Activated B cell treated with CpG ODN at 0.5 μM for 24 hours (primary cell): ENCODE measurements at places on chromosomes 6 and 20.

DNA sequence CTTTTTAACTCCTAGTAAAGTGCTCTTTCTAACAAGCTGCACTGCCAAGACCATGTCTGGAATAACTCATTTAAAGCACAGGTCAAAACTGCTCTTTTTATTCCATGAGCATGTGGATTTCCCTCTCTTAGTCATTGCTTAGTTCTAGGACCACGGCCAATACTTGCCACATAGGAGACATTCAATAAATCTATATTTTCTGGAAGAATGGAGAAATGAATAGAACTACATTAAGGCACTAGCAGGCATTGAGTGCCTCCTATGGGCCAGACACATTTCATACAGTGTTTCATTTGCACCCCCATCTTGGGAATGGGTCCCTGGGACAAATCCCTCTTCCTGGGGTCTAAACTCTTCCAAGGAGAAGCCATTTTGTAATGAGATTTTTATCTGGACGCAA is 552.8 kb upstream of the CITED2 start:
- DNase-seq: no peak

DNA sequence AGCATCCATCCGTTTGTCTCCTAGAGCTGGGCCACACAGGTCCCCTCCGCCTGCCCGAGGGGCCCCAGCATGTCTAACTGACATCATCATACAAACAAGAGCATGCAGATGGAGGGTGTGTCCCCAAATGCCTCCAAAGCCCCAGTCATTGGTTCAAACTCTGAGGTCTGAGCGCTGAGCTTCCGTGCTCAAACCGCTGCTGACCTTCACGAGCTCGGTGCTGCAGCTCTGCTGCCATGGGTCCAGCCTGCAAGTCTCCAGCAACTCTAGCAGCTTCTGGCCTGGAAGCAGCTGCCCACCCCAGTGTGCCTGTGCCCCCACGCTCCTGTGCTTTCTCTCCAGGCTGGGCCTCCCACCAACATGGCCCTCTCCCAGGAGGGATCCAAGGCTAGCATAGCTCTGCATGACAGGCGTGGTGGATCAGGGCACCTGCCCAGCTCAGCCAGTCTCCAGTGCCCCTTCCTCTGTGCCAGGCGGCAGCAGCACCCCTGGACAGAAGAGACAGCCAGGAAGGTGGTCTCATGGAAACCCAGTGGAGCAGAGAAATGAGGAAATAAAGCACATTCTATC is 131.6 kb upstream of the PMEPA1 start:
- DNase-seq: no peak

DNA sequence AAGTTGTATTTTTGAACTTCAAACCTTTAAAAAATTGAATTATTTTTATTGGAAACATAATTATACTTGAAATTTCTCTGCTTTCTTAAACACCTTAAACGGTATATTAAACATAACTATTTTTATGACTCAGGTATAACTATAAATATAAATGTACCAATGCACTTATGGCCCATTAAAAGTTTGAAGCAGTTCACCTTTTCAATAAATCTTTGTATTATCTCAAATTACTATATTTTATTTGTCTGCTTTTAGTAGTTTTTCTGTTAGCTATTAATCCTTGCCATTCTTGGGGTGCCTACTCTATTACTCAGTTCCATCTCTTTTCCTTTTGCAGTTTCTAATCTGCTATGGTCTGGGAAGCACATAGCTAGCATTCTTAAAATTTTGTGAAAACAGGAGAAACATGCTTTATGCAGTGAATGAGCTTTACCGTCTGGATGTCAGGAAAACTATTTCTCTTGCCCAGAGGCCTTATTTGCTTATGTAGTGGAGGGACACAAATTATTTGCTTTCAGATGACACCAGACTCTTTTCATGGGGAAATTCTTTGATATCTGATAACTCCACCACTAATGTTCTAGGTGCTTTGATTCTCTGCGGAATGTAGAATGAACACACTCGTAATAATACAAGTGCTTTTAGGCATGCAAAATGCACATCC is 378.9 kb upstream of the CITED2 start:
- no peak for DNase-seq

DNA sequence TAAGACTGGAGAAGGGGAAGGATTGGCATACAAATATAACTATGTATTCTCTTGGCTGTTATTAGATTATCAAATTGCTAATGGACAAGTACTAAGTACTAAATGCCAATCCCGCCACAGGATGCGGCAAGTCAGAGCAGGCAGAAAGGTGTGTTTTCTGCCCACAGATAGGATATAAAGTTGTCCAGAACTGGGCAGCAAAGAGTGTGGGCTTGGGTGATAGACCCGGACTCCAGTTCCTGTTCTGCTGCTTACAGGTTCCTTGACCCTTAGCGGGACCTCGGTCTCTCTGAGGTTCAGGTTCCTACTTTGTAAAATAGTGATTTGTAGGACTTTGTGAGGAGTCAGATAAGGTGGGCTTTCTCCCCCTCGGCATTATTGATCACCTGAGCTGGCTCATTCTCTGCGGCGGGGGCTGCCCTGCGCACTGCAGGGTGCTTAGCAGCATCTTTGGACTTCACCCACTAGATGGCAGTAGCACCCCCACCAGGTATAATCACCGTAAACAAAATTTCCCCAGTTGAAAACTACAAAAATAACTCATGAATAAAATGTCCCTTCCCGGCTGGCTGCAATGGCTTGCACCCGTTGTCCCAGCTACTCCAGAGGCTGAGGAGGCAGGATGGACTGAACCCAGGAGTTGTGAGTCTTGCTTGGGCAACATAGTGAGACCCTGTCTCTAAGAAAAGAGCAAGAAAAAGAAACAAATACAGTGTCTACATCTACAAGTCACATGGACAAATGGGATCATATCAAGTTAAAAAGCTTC is 193.1 kb downstream of the DOK5 start:
- DNase-seq: no peak

DNA sequence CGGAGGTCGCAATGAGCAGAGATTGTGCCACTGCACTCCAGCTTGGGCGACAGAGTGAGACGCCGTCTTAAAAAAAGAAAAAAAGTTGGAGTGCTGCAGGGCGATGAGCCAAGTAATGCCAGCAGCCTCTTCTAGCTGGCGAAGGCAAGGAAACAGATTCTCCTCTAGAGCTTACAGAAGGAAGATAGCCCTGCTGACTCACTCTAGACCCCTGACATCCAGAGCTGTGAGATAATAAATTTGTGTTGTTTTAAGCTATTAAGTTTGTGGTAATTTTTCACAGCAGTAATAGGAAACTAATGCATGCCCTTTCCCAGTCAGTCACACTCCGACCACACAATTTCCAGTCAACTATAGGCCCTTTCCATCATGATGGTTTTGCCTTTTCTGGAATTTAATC is 16.4 kb downstream of the PRSS16 start:
- no peak for DNase-seq

DNA sequence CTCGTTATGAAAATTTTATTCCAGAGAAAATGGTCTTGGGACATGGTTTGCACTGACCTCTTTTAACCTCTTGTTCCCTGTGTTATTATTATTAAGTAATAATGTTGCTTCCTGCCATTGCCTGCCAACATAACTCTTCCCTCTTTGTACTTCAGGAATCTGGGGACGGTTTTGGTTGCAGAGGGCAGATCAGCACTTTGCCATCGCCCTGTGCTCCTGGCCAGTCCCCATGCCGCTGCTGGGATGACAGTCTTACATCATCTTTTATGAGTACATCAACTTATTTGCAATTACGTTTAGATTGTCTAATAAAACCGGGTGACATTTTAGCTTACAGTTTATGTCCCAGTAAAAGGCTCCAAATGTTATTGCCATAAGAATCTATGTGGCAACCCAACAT is 157.2 kb downstream of the CDH26 start:
- no peak for DNase-seq

- no peak for DNase-seq
Observed at GRCh38 chr20:21564127-21564773, 50.4 kb upstream of the NKX2-2 start.

- DNase-seq: no peak
Observed at GRCh38 chr6:85537055-85537494, 56.6 kb downstream of the SNX14 start.

DNA sequence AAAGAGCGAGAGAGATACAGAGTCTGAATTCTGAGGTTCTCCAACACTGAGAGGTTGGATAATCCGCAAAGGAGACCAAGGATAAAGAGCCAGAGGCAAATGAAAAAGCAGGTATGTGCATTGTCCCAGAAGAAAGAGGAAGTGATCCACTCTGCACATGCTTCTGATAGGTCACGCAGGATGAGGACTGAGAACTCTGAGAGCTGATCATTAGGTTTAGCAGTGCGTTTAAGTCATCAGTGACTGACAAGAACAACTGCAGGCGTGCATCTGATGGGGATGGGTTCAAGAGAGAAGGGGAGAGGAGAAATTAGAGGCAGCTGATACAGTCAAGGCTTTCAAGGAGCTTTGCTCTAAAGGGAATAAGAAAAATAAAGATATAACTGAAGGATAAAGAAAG is 301.2 kb upstream of the SGK1 start:
- no peak for DNase-seq

DNA sequence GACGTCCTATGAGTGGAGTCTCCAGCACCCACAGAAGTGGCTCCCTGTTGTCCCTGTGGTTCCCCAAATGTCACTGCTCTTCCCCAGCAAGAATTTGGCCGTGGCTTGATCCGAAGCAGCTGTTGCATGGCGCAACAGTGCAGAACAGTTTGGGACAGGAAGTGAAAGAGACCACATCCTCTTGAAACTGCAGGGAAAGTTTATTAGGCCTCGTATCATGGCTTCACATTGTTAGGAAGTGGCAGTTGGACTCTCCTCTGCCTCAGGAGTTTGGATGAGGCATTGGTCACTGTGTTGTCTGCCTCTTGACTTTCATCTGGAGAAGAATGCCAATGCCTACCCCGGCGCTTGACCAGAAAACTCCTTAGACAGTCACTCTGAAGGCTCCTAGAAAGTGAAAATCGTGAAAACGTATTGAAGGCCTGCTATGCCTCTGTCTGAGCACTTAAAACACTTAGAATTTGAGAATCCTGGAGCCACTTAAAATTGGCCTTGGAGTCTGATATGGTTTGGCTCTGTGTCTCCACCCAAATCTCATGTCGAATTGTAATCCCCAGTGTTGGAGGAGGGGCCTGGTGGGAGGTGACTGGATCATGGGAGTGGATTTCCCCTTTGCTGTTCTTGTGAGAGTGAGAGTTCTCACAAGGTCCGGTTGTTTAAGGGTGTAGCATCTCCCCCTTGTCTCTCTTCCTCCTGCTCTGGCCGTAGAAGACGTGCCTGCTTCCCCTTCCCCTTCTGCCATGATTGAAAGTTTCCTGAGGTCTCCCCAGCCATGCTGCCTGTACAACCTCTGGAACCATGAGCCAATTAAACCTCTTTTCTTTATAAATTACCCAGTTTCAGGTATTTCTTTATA is 334.9 kb upstream of the JARID2 start:
- DNase-seq: peak; percentile 34

DNA sequence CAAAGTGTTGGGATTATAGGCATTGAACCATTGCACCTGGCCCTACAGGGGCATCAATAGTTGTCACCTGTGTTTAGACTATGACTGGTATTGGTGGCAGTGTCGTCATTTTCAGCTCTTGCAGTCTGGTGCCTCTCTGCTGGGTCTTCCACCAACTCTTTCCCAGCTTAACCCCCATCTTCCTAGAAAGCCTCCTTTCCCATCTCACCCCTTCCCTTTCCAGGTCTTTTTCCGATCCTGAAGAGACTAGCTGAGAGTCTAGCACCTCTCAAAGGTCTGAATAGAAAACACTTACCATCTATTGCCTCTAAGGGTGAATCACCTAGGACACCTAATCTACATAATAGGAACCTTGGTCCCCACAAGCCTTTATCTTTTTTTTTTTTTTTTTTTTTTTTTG is 71.0 kb downstream of the TCP11 start:
- DNase-seq: no peak

DNA sequence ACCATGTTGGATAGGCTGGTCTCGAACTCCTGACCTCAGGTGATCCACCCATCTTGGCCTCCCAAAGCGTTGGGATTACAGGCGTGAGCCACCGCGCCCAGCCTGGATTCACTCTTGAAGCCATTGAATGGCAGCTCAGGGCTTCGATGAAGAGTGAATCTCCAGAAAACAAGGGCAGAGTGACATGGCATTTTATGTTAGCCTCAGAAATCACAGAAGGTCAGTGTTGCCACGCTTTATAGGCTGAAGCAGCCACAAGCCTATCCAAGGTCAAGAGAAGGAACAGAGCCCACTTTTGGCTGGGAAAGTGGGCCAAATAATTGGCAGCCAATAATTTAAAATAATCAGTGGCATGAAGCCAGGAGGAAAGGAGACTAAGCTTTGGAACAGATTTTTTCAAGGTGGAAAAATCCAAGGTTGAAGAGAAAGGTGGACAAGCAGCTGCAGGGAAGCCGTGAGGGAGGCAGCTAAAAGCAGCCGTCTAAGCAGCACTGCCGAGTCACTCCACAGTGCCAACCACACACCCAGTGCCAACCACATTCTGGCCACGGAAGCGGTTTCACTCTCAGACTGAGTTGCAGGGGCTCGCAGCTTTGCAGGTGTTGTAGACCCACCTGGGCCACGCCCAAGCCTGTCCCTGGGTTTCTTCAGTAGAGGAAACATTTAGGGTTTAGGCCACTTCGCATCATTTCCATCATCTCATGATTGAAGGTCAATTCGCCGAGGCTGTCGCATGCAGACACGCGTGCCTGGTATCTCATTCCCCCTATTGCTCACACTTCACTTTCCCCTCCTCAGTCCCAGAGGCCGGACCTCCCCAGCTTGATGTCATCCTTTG is 17.4 kb upstream of the AVP start:
- no peak for DNase-seq

DNA sequence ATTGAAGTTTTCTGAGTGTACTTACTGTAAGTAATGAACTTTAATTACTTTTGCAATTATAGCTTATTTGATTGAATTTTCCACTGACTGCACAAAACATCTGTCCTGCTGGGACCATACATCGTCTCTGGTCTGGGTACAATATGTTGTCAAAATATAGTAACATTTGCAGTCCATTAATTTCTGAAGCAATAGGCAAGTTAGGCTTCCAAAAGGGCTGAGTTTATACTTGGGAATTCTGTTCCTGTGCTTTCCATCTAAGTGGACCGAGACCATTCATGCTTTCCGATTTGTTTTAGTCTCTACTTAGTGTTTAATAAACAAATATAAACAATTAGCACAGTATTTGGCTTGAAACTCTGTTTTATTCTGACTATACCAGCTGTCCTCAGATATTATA is 139.3 kb downstream of the RFPL4B start:
- DNase-seq: no peak

DNA sequence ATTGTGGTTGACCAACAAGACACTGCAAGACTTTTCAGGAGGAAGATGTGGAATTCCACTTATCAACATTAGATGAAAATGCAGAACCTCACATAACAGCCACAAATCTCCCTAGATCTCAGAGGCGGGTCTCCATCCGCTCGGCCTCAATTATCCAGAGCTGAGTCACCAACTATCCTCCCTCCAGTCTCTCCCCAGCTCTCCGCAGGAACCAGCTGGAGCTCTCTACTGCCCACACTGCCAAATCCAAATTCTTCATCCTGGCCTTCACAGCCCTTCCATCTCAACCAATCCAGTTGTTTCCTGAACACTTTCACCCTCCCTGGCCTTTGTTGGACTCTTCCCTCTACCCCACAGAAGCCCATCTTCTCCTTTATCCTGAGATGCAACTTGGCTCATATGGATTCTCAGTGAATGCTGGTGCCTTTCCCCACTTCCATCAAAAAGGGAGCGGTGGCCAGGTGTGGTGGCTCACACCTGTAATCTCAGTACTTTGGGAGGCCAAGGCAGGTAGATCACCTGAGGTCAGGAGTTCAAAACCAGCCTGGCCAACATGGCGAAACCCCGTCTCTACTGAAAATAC is 3.5 kb upstream of the TGIF2 start:
- DNase-seq: no peak

GRCh38 chr20:16178546-16179135 is 394.6 kb downstream of the KIF16B start:
- no peak for DNase-seq

GRCh38 chr20:12223057-12223456 is 305.4 kb downstream of the BTBD3 start:
- DNase-seq: no peak
